ENCODE measurements at places on chromosomes 16 and 17. TPM values are rescaled to one million over a fixed set of nuclear protein-coding genes. Genes with fewer than 3 reads are reported as not detected.

The WFIKKN1 gene
- 5.7 TPM for polyA plus RNA-seq

The CCL2 gene
- polyA plus RNA-seq, result 20.8 TPM

The MYH3 gene
- polyA plus RNA-seq, result 16.2 TPM

The TAC4 gene
- not detected for polyA plus RNA-seq

The GP1BA gene
- not detected for polyA plus RNA-seq

The KRT33B gene
- not detected for polyA plus RNA-seq

The IL21R gene
- 0.22 TPM for polyA plus RNA-seq

The CACNG1 gene
- 0.66 TPM for polyA plus RNA-seq

The ALDH3A1 gene
- polyA plus RNA-seq, result 2.4 TPM

- H3K27me3 ChIP-seq, result no peaks in the 10 kb centered on the region
- peak within 1 kb of the TSS; percentile 88 for H3K27ac ChIP-seq
- H3K36me3 ChIP-seq, result peaks cover 23% of the 10 kb centered on the region
- H3K4me3 ChIP-seq, result peak within 1 kb of the TSS; percentile 91
Observed at GRCh38 chr16:75566040-75566757, at the start of gene GABARAPL2. GABARAPL2 (plus strand) TSS chr16:75566379; CDS start chr16:75566487, 108 bp downstream.

GRCh38 chr17:76994237-76994637 is 126.0 kb downstream of the MGAT5B start:
- H3K4me3 ChIP-seq, result no peak overlapping the region
- peaks cover 3% of the 10 kb centered on the region for H3K27me3 ChIP-seq
- DNase-seq, result no peak
- H3K27ac ChIP-seq, result no peak overlapping the region
- H3K36me3 ChIP-seq, result no peaks in the 10 kb centered on the region
- H3K4me1 ChIP-seq, result no peaks in the 10 kb centered on the region

DNA sequence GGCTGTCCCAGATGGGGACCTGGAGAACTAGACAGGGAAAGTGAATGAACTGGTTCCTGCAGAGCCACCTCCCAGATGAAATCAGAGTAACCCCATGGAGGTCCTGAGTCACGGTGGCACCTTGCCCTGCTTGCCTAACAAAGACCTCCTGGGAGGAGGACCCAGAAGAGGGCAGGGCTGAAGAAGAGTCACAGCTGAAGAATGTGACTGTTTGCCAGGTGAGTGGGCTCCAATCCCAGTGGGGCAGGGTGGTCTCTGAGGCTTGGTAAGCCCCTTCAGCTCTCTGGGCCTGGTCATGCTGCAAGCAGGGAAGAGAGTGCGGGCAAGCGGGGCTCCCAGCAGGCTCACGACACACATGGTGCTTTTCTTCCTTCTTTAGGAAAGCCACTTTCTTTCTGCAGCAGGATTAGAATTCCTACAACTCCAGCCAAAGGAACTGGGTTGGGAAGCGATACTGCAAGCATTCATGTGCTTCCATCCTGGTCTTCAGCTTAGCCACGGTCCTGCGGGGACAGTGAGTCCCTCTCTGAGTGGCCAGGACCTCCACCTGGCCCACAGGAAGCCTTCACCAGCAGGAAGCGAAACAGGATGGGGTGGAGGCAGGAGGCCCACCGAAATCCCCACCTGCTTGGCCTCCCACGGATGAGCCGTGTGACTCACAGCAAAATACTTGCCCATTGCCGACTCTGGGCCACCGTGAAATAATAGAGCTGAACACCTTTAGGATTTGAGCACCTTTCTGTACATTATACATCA is 4.3 kb downstream of the C16orf74 start:
- no peak overlapping the region for H3K27ac ChIP-seq
- no peaks in the 10 kb centered on the region for H3K36me3 ChIP-seq
- no peak for DNase-seq
- no peaks in the 10 kb centered on the region for H3K4me1 ChIP-seq

- peak overlapping the region; percentile 69 for H3K4me3 ChIP-seq
- H3K27ac ChIP-seq, result peak overlapping the region; percentile 95
- H3K4me1 ChIP-seq, result peaks cover 43% of the 10 kb centered on the region
- no peaks in the 10 kb centered on the region for H3K27me3 ChIP-seq
- H3K36me3 ChIP-seq, result peaks cover 35% of the 10 kb centered on the region
- DNase-seq, result peak; percentile 76
Observed at GRCh38 chr17:1485423-1486376, 6.8 kb downstream of the MYO1C start.

DNA sequence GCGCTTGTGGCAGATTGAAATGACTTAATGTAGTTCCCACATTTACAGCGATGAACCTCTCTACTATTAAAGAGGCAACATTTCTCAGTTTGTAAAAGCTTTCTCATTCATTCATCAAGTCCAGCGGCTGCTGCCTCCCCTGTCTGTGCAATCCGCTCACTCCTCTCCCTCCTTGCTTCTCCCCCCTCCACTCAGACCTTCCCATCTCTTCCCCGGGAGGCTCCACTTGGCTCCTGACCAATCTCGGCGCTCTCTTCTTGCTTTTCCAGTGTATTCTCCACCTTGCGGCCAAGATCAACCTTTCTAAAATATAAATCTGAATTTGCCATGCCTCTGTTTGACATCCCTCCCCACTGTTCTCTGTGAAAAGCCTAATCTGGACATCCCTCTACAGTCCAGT is 117.5 kb downstream of the ASIC2 start:
- no peak for DNase-seq
- no peaks in the 10 kb centered on the region for H3K36me3 ChIP-seq
- no peak overlapping the region for H3K4me3 ChIP-seq
- H3K27ac ChIP-seq, result no peak overlapping the region
- no peaks in the 10 kb centered on the region for H3K27me3 ChIP-seq
- H3K4me1 ChIP-seq, result no peaks in the 10 kb centered on the region

GRCh38 chr16:88619859-88620815 is 18.2 kb upstream of the IL17C start:
- no peaks in the 10 kb centered on the region for H3K27me3 ChIP-seq
- peaks cover 35% of the 10 kb centered on the region for H3K4me1 ChIP-seq
- no peak overlapping the region for H3K27ac ChIP-seq
- no peak overlapping the region for H3K4me3 ChIP-seq
- no peak for DNase-seq
- H3K36me3 ChIP-seq, result peaks cover 81% of the 10 kb centered on the region

DNA sequence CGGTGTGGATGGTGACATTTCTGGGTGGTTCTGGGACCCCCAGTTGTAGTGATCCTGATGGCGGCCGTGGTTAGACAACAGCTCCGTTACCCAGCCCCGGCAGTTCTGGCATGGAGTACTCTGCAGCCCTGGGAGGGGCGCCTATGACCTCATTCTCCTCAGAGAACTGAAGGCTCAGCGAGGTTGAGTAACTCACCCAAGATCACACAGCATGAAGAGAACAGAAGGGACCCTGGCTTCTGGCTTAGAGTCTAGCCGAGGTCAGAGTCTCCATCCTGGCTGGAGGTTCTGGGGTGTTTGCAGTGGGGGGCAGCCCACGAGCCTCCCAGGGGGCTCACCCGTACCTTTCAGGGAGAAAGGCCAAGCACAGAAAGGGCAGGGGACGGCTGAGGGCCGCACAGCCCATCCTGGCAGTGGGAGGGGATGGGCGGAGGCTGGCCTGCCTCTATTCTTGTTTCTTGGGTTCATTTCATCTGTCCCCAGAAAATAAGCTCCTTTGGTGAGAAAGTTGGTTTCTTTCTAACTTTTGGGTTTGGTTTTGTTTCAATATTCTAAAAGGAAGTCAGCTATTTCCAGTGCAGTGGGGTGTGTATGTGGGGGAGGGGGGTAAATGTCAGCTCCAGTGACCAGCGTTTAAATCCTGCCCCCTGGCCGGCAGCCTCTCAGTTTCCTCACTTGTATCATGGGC is 13.2 kb downstream of the ZFPM1 start:
- peaks cover 82% of the 10 kb centered on the region for H3K4me1 ChIP-seq
- H3K27ac ChIP-seq, result no peak overlapping the region
- no peaks in the 10 kb centered on the region for H3K36me3 ChIP-seq
- H3K4me3 ChIP-seq, result no peak overlapping the region
- no peaks in the 10 kb centered on the region for H3K27me3 ChIP-seq

DNA sequence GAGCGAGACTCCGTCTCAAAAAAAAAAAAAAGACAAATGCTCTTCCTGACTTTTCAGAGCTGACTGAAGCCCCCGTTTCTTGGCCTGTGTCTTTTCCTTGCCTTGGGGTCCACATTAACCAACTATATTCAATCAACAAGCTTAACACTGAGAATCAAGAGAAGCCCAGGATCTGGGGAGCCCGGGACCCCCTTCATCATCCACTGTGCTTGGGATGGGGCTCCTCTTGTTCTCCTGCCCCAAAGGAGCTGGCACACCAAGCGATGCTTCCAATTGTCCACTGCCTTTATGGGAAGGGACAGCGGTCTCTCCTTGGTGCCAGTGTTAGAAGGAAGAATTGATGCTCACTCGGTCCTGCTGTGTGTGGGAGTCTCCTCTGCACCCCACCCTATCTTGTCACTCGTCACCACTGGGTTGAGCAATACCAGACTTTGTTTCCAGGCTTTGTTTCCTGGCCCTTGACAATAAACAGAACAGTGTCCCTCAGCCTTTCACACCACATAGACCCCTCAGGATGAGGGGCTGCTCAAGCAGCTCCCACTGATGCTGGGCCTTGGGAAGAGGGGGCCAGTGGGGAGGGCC is 146.7 kb downstream of the KCNJ12 start:
- H3K36me3 ChIP-seq, result no peaks in the 10 kb centered on the region
- peaks cover 4% of the 10 kb centered on the region for H3K4me1 ChIP-seq
- H3K4me3 ChIP-seq, result no peak overlapping the region
- DNase-seq, result no peak

DNA sequence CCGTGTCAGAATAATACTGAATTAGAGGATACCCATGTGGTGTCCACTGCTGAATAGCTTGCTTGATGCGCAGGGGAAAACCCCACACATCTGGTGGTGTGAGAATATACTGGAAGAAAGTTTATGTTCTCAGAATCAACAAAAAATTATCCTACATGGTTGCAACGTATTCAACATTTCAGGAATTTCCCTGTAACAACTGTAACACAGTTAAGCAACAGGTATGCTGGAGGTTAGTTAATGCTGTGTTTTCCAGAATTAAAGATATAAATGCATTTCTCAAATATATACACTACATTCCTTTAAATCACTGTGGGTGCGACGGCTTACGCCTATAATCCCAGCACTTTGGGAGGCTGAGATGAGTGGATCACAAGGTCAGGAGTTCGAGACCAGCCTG is 5.4 kb downstream of the CNOT1 start:
- peaks cover 11% of the 10 kb centered on the region for H3K36me3 ChIP-seq
- H3K27ac ChIP-seq, result no peak overlapping the region
- H3K27me3 ChIP-seq, result no peaks in the 10 kb centered on the region
- no peak overlapping the region for H3K4me3 ChIP-seq
- no peaks in the 10 kb centered on the region for H3K4me1 ChIP-seq
- no peak for DNase-seq

GRCh38 chr16:29744541-29745101 is 1.2 kb downstream of the C16orf54 start:
- no peak overlapping the region for H3K27ac ChIP-seq
- H3K4me1 ChIP-seq, result no peaks in the 10 kb centered on the region
- no peaks in the 10 kb centered on the region for H3K27me3 ChIP-seq
- no peak for DNase-seq
- H3K36me3 ChIP-seq, result no peaks in the 10 kb centered on the region

GRCh38 chr16:85353839-85354685 is 241.8 kb upstream of the CIBAR2 start:
- no peak overlapping the region for H3K4me3 ChIP-seq
- peak; percentile 61 for DNase-seq
- H3K27ac ChIP-seq, result no peak overlapping the region
- no peaks in the 10 kb centered on the region for H3K4me1 ChIP-seq
- H3K27me3 ChIP-seq, result no peaks in the 10 kb centered on the region
- H3K36me3 ChIP-seq, result no peaks in the 10 kb centered on the region

- no peaks in the 10 kb centered on the region for H3K4me1 ChIP-seq
- H3K27ac ChIP-seq, result no peak overlapping the region
- H3K36me3 ChIP-seq, result no peaks in the 10 kb centered on the region
- H3K4me3 ChIP-seq, result no peak overlapping the region
Observed at GRCh38 chr17:56770427-56770826, 63.3 kb downstream of the C17orf67 start.

GRCh38 chr17:14525551-14526455 is 224.9 kb downstream of the HS3ST3B1 start:
- H3K27me3 ChIP-seq, result no peaks in the 10 kb centered on the region
- no peaks in the 10 kb centered on the region for H3K36me3 ChIP-seq
- no peak for DNase-seq
- no peak overlapping the region for H3K27ac ChIP-seq
- no peaks in the 10 kb centered on the region for H3K4me1 ChIP-seq

GRCh38 chr17:82449883-82450356 is 632 bp downstream of the CYBC1 start:
- no peak for DNase-seq
- H3K36me3 ChIP-seq, result no peaks in the 10 kb centered on the region
- H3K4me1 ChIP-seq, result peaks cover 3% of the 10 kb centered on the region
- H3K27ac ChIP-seq, result peak overlapping the region; percentile 93

- DNase-seq, result no peak
- H3K27me3 ChIP-seq, result no peaks in the 10 kb centered on the region
- H3K4me1 ChIP-seq, result no peaks in the 10 kb centered on the region
Observed at GRCh38 chr17:977166-977565, 2.4 kb downstream of the NXN start.

GRCh38 chr17:44191941-44192496 is 5.2 kb downstream of the TMUB2 start:
- DNase-seq, result peak; percentile 65
- H3K27me3 ChIP-seq, result no peaks in the 10 kb centered on the region
- H3K27ac ChIP-seq, result peak overlapping the region; percentile 61
- peaks cover 77% of the 10 kb centered on the region for H3K36me3 ChIP-seq
- no peak overlapping the region for H3K4me3 ChIP-seq

- no peaks in the 10 kb centered on the region for H3K36me3 ChIP-seq
- no peaks in the 10 kb centered on the region for H3K27me3 ChIP-seq
- DNase-seq, result no peak
- no peak overlapping the region for H3K4me3 ChIP-seq
- H3K4me1 ChIP-seq, result no peaks in the 10 kb centered on the region
- H3K27ac ChIP-seq, result no peak overlapping the region
Observed at GRCh38 chr16:83676086-83676485, 131.7 kb upstream of the HSBP1 start.

DNA sequence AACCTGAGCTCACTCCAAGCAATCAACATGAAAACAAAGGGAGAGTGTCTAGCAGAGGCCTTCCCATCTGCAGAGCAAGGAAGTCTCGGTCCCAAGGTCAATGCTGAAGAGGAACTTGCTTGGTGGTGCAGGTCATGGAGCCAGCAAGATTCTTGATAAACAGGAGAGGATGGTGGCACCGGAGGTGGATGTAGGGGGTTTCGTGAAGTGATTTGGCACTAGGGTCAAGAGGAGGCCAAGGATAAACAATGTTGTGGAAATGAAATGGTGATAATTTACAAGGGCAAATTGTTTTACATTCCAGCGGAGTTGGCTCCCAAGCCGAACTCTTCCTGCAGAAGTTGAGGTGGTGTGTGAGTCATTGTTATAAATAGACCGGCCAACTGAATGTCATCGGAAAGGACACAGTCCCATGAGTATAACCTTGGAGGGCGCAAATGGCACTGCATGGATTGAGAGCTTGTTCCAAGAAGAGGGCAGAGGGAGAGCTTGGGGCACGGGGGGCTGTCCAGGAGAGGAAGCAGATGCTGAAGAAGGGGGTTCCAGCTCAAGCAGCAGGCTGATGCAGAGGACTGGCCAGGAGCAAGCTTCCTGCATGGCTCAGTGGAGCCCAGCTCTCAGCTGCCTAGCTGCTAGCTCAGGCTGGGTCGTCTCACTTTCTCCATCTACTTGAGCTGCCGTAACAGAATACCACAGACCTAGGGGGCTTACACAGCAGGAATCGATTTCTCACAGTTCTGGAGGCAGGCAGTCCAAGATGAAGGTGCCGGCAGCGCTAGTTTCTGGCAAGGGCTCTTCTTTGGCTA is 136.6 kb downstream of the COPRS start:
- no peaks in the 10 kb centered on the region for H3K36me3 ChIP-seq
- H3K4me1 ChIP-seq, result no peaks in the 10 kb centered on the region
- no peak for DNase-seq
- no peak overlapping the region for H3K27ac ChIP-seq
